NCI-H1436 treated with DMSO at 0.1 percent for 48 hours (cell line): ENCODE measurements at places on chromosomes 1 and 21.

DNA sequence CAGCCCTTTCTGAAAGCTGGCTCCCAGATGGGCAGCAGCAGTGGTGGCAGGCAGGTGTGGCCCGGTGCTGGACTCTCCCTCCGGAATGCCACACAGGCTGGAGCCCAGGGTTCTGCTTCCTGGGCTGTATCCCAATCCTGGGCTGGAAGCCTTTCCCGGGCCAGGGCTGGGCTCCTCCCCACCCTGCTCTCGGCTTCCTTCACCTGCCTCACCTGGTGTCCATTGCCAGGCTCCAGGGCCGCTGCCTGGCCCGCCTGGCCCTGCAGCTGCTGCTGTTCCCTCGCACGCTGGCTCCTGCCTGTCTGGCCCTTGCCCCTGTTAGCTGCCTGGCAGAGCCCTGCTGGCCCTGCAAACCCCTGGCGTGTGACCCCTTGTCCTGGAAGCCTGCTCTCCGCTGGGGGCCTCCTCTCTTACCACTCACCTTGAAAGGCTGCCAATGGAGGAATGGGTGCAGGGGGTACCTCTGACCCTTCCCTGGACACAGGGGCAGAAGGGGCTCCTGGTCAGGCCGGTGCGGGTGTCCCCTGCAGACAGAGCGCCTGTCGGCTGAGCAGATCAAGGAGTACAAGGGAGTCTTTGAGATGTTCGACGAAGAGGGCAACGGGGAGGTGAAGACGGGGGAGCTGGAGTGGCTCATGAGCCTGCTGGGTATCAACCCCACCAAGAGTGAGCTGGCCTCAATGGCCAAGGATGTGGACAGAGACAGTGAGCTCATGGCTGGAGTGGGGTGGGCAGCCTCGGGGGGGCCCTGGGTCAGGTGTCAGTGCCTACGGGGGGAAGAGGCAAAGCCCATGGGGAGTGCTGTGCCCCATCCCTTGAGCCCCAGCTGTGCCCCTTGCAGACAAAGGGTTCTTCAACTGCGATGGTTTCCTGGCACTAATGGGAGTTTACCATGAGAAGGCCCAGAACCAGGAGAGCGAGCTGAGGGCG, 1.1 kb downstream of the CALML6 start:
- DNase-seq = no peak

DNA sequence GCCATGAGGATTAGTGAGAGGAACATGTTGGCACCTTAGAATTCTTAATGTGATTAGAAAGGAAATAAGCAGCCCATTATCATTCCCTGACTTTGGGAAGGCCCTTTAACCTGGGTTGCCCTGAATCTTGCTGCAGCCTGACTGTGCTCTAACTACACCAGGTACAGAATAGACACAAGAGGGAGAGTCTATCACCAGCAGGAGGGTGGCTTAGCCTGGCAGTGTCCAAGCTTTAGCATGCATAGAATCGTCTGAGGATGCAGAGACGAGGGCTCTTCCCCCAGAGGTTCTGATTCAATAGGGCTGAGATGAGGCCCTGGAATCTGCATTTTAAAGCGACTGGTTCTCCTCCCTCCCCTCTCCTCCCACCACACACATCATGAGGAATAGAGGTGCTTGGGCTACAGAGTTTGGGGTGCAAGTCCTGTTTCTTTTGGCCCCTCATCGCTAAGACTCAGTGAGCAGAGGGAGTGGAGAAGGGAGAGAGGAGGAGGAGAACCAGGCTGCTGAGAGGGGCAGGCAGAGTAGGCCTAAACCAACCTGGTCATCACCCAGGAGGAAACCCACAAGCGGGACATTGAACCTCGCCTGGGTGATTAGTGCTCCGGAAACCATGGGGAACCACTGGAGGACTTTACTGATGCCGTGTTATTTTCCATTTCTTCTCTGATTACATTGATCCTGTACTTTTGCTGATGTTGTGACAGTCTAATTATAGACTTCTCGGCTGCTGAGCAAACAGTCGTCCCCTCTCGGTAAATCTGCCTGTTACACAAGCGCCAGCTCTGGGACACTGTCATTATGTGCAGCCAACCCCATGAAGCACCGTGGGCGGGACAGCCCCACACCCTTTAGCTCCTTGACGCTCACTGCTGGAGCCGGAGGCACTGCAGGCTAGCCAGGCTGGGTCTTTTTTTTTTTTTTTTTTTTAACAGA, 6.3 kb upstream of the TENT5C start:
- no peak for DNase-seq

DNA sequence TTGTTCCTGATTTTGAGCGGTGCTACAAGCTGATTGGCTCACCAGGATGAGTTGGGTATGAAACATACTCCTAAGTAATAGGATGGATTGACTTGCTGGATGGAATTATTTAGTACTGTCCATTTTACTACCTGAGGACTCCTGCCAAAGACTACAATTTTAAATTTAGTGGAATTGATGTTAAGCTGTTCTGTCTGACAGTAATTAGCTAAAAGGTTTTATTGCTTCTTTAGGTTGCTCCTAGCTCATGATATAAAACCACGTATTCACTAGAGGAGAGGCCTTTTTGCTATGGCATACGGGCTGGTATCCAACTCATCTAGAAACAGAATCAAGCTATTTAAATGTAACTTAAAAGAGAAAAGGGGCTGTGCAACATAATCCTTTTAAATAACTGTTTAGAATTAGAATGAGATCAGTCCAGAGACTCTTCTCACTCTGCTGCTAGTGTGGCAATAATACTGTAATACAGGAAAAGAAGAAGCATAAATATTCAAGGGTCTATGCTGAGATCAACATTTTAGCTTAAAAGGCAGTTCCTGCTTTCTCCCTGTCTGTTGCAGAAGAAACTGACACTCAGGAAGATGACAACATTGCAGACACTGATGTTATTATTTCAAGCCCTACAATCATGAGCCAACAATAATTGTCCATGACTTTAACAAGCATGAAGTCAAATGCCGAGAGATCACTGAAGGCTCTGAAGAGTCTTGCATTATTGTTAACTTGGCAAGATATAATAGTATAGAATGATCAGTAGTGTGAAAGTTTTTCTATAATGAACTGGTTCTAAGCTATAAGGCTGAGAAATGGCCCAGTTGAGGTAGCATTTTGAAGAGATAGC, 258.7 kb upstream of the ADGRL4 start:
- DNase-seq = no peak

DNA sequence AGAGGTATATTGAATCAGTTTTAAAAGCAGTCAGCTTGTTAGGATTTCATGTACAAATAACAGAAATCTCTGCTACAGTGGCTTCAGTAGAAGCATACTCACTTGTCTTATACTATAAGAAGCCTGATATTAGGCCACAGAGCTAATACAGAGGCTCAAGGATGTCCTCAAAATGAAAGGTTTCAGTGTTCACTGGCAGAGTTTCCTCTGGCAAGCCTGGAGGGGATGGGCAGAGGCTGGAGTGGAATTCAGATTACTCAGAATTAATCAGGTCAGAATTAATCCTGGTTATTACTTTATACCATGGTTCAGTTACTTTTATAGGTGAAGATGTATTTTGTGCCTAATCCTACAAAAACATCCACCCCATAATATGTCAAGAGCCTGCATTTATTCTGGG, 520.5 kb downstream of the USP25 start:
- no peak for DNase-seq

- no peak for DNase-seq
Measured at GRCh38 chr1:2060072-2060471, 9.9 kb downstream of the PRKCZ start.
